NCI-H1436 (cell line): ENCODE measurements at places on chromosomes 3 and 15.

DNA sequence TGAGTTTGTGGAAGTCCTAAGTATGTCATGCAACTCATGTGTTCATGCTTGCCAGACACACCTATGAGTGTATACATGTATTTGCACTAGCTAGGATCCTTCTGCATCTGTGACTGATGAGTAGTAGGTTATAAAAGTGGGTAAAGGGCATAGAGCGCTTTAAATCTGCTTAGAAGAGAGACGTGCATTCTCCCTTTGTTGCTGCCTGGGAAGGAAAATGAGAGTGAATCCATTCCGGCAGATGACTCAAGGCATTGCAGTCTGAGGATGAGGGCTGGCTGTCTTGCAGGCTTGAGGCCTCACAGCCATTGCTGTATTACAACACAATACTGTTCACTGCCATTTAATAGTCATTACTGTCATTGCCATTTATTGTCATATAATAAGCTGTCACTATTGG lies 120.8 kb upstream of the UMPS start:
- DNase-seq: no peak

- no peak for DNase-seq
Measured at GRCh38 chr3:177483182-177483967, 286.1 kb upstream of the TBL1XR1 start.

DNA sequence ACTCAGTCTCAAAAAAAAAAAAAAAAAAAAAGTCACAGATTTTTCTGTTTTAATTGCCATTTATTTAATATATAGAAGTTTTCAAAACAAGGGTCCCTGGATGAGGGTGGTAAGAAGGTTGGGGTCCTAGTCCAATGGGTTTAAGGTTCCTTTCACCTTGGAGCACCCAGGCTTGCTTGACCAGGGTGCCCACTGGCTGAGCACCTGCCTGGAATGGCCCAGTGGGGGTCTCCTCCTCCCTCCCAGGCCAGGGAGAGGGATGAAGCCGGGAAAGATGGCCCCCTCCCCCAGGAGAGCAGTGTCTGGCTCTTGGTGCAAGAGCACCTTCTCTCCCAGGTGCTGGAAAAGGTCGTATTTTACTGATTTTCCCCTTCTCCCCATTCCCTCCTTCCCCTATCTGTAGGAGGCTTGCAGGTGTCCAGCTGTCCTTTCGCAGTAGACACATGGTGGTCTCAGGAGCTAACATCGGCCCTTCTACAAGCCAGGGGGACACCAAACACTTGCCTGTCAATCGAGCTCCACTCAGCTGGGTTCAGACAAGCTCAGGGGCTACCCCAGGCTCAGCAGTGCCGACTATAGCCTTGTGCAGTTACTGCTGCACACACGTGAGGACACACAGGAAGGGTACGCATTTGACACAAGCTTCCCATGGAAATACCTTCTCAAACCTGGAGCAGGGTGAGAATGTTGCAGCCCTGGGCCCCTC lies 112.3 kb upstream of the KLF13 start:
- no peak for DNase-seq

DNA sequence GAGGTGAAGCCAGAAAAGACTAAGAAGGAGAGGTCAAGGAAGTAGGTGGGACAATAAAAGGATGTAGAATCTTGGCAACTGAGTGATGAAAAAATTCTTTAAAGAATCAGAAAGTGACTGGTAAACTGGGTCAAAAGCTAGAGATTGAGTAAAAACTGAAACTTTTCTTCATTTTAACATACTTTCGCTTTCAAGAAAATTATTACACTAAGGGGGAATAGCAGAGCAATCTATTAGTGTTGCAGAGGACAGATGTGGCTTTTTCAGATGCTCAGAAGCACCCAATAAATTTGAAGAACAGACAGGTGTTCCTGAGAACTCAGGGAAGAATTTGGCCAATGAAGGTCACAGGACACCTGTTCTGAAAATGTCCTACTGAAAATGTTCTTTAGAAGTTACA lies 805.4 kb upstream of the ALCAM start:
- no peak for DNase-seq

DNA sequence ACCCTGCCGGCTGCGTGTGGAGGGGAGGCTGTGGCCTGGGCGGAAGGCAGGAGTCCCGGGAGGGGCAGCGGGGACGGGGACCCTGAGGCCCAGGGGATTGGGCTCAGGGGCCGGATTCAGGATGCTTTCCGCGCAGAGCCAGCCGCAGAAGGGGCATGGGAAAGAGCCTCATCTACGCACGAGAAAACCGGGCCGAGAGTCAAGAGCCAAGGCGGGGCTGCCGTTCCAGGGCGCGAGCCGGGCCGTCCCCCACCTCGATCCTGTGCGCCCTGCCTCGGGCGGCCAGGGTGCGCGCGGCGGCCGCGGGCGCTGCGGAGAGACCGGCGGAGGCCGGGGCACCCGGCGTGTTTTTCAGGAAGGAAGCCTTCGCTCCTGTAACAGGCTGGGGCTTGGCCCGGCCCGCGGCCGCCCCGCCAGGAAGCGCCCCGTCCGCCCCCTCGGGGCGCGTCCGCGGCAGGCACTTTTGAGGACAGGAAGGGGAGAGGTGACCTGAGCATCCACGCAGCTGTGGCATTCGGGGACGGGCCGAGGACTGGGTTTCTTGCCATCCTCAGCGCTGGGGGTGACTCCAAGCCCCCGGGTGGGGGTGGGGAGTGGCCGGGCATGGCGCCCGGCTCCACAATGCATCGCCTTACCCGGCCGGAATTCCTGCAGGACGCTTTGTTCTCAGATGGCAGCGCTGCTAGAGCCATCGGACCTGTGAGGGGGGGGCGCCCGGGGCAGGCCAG lies 62.3 kb upstream of the GATA2 start:
- no peak for DNase-seq

GRCh38 chr15:55694652-55695150 lies 48.3 kb downstream of the PRTG start:
- DNase-seq: no peak

DNA sequence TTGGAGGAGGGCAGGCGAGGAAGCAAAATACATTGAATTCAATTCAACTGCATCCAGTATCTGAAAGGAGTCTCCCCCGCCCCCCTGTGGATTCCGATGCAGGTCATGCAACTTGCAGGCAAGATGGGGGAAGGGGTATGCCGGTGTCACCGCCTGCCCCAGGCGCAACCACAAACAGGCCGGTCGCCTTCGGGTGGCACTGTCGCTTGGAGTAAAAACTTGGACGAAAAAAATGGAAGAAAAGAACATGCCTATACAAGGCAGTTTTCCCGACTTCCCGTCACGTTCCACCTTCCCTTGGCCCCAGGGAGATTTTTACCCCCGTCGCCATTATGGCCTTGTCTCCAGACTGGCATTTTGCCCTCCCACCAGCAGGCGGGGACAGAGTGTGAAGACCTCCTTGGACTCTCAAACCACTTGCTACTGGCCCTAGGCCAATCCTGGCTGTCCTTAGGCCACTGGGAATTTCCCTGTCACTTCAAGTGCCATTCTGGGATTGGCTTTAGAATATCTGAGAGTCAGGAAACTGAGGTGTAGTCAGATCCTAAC lies 1.6 kb upstream of the NTRK3 start:
- DNase-seq: no peak
